RWPE1 (cell line): ENCODE measurements at places on chromosomes 12 and 14.

GRCh38 chr14:99630202-99630601 is 14.7 kb upstream of the HHIPL1 start:
- no peak for DNase-seq

GRCh38 chr14:71713016-71713415 is 219.2 kb upstream of the RGS6 start:
- DNase-seq = no peak

DNA sequence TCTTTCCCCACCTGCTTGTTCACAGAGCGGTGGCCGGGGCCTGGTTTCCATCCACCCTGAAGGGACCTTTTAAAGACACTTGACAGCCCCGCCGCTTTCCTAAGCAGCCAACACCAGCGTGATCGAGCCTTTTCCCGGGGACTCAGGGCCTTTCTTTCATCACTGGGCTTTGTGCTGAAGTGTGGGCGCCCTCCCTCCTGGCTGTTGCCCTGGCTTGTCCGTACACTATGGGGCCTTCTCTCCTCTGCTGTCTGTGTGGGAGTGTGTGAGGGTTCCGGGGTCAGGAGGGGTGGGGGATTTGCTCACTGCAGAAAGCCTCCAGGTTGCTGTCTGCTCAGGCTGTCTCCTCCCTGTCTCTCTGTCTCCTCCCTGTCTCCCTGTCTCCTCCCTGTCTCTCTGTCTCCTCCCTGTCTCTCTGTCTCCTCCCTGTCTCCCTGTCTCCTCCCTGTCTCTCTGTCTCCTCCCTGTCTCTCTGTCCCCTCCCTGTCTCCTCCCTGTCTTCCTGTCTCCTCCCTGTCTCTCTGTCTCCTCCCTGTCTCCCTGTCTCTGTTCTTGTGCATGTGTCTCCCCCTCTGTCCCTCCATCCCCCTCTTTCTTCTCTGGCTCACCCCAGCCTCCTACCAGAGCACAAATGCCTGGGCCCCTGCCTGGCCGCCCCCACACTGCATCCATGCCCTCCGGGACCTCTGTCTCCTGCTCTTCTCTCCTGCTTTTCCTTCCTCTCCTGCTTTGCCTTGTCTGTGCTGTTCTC is 64.7 kb downstream of the CCDC92 start:
- no peak for DNase-seq

DNA sequence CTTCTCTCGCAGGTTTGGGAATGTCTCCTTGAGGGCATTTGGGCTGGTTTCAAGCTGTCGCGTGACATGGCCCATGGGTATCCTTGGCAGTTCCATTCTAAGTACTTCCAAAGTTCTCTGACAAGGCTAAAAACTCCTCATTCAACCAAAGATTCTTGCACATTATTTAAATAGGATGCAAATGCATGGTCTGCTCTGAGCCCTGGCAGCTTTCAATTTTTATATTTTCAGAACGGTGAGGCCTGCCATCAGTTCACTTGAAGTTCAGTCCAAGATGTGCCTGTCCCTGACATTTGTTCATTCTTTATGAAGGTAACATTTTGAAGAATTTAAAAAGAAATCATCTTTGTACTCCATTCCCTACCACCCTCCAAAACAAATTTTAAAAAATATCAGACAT is 160.0 kb downstream of the KCNA5 start:
- no peak for DNase-seq

GRCh38 chr14:52248057-52248456 is 19.4 kb upstream of the PTGDR start:
- no peak for DNase-seq

GRCh38 chr14:21068521-21069387 is 1.4 kb upstream of the ARHGEF40 start:
- peak; percentile 78 for DNase-seq

GRCh38 chr12:120903412-120904196 is 554 bp downstream of the SPPL3 start:
- peak; percentile 75 for DNase-seq

DNA sequence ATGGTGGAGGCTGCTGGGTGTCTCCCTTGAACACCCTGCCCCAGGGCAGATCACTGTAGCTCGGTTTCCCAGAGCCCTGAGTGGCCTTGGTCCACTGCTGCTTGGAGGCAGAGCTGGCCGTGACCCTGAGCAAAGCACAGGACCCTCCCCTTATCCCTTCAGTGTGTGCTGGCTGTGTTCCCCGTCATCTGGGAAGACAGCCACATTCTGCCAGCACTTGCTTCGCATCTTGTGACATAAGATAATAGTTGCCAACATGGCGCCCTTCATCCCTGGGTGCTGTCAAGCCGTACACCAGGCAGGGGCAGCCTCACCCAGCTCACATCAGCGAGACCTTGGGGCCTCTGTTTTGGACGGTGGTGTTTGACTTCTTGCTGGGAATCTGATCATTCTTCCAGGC is 12.1 kb upstream of the ALDH2 start:
- DNase-seq = no peak

GRCh38 chr12:24173067-24173466 is 223.6 kb upstream of the SOX5 start:
- no peak for DNase-seq

GRCh38 chr12:16417058-16417457 is 69.6 kb downstream of the MGST1 start:
- DNase-seq = no peak

GRCh38 chr14:80477388-80478160 is 266.3 kb upstream of the DIO2 start:
- no peak for DNase-seq

DNA sequence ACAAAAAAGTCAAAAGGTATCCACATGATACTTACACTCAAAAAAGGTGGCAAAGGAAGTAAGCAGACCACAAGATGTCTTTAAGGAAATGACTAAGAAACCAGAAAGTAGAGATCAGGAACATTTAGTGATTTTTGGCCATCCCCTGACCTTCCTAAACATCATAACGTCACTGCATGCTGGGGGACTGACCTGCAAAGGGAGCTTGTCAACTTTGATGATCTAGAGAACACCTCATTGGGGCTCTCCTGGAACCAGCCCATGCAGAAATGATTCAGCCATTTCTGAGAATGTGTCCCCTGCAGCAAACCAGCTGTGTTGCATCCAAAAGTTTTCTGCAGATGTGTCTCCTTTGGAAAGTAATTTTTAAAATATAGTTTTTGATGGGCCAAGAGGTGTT is 152.2 kb upstream of the RASSF8 start:
- DNase-seq = no peak

DNA sequence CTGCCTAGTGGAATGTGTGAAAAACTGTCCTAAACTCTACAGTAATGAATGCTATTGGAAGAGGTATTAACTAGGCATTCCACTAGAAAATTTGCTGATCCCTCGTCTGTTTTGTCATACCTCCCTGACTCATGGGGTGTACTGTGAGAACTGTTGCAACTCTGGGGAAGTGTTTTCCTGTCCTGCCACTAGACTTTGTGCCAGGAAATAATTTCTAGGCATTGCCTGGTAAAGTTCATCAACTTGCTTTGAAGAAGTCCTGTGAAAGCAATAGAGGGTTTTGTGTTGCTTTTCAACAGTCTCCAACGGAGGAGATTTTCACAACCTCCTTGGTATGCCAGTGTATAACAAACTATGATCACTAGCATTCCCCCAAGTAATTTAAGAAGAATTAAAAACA is 139.9 kb downstream of the AKAP6 start:
- DNase-seq = peak; percentile 74

DNA sequence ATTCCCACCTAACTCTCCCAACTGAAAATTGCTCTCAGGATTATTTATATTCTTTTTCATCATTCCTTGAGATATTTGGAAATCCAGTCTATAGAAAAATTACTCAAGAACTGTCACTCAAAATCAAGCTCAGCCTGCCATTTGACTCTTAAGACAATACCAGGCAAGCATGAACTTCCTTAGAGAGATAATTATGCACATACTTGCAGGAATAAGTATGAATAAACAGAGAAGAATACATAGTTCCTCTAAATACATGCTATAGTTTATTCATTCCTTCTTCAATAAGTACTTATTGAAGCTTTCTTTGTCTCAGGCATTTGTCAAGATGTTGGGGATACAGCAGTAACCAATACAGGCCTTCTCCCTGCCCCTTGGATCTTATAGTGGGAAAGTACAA is 154.1 kb downstream of the SRGAP1 start:
- DNase-seq = no peak

- DNase-seq = peak; percentile 43
Measured at GRCh38 chr12:127280393-127281275, 986.3 kb upstream of the TMEM132C start.

GRCh38 chr14:46368275-46368674 is 283.3 kb downstream of the RPL10L start:
- no peak for DNase-seq

DNA sequence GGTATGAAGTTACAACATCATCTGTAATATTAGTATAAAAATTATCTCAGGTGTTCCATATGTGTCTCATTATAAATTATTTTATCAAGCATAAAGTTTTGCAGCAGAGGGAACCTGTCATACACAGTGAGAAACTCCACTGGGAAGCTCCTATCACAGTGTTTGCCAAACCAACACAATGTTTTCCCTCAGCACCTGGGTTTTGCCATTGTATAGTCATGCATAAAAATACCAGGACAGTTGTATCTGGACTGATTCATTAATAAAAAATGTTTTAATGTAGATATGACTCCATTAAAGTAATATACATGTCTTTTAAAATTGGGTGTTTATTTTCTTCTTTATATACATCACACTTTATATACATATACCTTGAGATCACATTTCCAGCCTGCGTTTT is 56.6 kb downstream of the METTL25 start:
- no peak for DNase-seq

GRCh38 chr12:97275256-97275655 is 187.3 kb upstream of the RMST start:
- no peak for DNase-seq

DNA sequence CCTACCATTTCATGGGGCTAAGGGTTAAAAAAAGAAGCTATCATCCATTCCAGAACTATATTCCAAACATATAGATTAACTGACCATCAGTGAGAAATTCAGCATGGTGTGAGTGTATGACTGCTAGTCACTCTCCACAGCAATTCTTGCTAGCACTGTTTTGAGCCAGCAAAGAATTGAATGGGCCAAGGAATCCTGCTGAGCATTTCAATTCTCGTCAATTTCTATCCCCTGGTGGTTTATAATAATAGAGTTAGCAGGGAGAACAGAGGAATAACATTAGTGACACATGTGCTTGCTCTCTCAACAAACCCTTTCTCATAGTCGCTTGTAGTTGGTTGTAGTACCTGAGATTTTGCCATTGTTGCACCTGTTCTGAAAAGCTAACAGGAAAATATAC is 7.2 kb downstream of the MBIP start:
- DNase-seq = no peak
